Liver (tissue), 10 donors: ENCODE measurements at places on chromosomes 5 and 9. TPM values are rescaled to one million over a fixed set of nuclear protein-coding genes. Genes with fewer than 3 reads are reported as not detected.

DNA sequence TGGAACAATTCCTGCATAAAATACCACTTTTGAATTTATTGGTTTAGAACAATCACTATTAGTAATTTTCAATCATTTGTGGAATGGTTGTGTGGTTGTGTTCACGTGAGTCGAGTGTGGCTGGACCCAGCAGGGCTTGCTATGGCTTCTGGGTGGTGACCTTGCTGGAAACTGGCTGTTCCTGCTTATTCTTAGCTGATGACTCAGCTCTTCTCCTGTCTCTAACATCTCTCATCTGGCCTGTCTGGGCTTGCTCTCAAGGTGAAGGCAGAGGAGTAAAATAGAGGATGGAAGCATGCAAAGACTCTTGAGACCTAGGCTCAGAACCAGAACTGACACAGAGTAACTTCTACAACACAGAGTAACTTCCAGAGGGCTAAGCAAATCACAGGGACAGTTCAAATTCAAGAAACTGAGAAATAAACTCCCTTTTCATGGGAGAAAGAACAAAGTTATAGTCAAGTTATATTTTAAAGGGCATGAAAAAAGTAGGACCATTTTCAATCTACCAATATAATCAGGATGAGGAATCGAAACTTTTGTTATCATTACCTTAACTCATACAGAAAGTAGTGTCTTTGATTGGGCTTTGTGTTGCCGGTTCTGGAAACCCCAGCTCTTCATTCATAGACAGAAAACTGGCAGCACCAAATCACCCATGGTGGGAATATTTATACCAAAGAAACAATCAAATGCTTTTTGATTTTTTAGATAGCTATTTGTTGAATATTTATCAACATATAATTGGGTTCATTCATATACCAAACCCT, 665.1 kb downstream of the CDH18 start:
- DNase-seq, result no peak

Gene FGF18
- total RNA-seq, result not detected

GRCh38 chr5:150847334-150847695, 994 bp downstream of the IRGM start:
- DNase-seq, result no peak

Gene PLPPR1
- total RNA-seq, result 26.3 TPM

GRCh38 chr9:82891321-82891720, 171.6 kb downstream of the RASEF start:
- no peak for DNase-seq

GRCh38 chr5:152329761-152330283, 75.3 kb downstream of the NMUR2 start:
- no peak for DNase-seq

Gene INSYN2B
- total RNA-seq, result 0.33 TPM

DNA sequence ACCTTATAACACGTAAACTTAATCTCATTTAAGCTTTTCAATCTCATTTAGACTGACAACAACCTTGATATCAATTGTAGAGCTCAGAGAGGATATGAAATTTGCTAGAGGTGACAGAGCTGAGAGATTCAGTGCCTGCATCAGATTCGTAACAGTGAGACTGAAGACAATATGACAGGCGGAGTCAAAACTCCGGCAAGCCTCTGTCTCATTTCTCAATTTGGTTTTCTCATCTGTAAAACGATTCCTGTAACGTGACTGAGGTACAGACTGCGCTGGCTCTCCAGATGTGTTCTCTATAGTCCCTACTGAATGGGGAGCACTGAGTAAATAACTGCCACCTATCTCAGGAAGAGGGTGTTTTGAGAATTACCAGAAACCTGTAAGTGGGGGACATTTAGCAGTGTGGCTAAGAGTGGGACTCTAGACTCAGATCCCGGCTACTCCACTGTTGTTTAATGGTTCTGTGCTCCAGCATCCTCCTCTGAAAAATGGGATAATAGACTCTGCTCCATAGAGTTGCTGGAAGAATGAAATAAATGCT, 3.0 kb upstream of the MCIDAS start:
- no peak for DNase-seq

Gene LURAP1L
- 18.6 TPM for total RNA-seq

DNA sequence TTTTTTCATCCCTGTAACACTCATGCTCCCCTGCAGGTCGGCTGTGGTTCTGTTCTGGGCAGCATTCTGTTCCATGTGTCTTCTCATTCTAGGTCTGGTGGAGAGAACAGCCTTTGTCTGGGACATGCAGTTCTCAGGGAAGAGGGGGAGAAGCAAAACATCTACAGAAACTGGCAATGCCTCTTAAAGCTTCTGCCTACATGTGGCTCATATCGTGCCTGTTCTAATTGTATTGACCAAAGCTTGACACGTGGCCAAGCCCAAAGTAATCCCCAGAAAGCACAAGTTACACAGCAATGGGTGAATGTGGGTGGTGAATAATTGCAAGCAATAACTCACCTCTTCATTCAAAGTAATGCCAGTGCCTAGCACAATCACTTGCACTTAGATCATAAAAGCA, 218.2 kb upstream of the IL12B start:
- DNase-seq, result no peak

DNA sequence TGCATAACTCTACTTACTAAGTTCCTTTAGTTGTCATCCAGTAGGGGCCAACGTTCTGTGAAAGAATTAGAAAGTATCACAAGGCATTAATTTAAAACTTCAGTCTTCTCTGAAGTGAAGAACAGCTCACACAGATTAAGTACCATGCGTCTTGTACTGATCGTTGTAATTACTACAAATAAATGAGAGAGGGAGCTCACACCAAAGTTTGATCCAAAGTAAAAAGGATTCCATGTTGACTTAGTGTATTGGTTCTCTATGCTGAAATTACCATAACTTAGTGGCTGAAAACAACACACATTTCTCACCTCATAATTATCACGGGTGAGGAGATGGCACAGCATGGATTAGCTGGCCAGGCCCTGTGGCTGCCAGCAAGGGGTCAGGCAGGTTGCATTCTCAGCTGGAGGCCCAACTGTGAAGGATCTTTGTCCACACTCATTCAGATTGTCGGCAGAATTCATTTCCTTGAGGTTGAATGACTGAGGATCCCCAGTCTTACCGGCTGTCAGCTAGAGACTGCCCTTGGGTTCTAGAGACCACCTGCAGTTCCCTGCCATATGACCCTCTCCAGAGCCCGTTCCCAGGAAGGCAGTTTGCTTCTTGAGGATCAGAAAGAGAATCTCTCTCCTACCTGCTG, 169.1 kb downstream of the YTHDC2 start:
- no peak for DNase-seq

GRCh38 chr9:122402874-122403273, 32.0 kb downstream of the PTGS1 start:
- no peak for DNase-seq

- DNase-seq, result no peak
Measured at GRCh38 chr5:38329132-38329715, 70.9 kb downstream of the EGFLAM start.

Gene DAB2IP
- 13.1 TPM for total RNA-seq

Gene BAAT
- total RNA-seq, result 167 TPM

Gene CDH12
- total RNA-seq, result 0.17 TPM

GRCh38 chr9:14661421-14662059, 31.7 kb downstream of the ZDHHC21 start:
- DNase-seq, result no peak

- no peak for DNase-seq
Measured at GRCh38 chr5:37840053-37841034, 503 bp upstream of the GDNF start.

Gene ASPN
- total RNA-seq, result 6.4 TPM

- no peak for DNase-seq
Measured at GRCh38 chr5:124054564-124054963, 542.6 kb downstream of the CSNK1G3 start.

DNA sequence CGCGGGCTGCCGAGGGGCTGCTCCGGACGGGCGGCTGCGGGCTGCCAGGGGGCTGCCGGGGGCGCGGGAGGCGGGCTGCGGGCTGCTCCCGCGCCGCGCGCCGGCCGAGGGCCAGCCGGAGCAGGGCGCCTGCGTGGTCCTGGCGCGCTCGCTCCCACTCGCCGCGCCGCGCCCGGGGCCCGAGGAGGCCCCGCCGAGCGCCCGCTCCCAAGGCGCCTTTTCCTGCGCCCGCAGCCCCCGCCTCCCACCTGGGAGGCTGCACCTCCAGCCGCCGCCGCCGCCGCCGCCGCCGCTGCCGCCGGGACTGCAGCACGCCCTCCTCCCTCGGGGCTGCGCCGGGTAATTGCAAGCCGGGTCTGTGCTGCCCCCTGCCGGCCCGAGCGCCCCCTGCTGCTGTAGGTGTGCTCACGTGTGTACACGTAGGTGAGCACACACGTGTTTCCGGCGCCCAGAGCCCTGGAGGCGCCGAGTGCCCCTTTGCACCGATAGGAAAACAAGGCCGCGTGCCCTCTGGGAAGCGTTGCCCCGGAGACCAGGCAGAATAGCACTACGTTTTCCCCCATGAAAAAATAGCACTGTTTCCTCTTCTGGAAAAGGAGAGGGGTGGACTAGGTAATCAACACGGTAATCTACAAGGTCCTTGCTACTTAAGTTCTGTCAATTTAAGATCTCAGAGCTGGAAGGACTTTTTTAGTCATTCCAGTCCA, at the start of gene EPB41L4B:
Gene EPB41L4B (minus strand): TSS at position 318 of the 707 bp plus-strand sequence. CDS start 613 bp downstream, outside the sequence.
- peak; percentile 91 for DNase-seq

DNA sequence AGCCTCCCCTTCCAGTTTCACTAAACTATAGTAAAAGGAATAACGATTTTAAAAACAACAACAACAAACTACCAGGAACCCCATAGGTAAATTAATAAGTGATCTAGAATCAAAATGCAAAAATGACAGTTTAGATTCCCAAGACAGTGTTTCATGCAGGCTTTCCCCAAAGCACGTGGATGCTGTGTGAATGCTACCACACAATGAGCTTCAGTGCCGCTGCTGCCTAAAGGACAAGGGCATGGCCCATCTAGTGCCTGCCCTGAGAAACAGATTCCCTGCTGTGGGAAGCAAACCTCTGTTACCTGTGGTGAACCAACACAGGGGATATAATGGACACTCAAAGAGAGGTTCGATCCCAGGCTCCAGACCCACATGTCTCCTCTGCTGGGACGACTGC, 23.7 kb upstream of the CKMT2 start:
- no peak for DNase-seq

- no peak for DNase-seq
Measured at GRCh38 chr5:147417135-147417813, 92.6 kb downstream of the DPYSL3 start.

Gene ASS1
- 396 TPM for total RNA-seq

DNA sequence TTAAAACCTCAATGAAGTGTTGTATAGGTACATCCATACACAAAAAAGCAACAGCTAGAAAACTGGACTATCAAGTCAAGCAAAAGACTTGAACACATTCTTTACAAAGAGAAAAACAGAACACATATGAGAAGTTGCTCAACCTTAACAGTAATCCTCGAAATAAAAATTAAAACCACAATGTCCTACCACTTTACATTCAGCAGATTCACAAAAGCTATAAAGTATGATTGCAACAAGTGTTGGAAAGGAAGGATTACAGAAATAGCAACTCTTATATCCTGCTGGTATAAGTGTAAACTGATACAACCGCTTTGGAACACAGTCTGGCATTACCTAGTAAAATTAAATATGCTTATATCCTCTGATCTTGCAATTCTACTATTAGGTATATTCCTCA, 28.5 kb upstream of the GOLGA1 start:
- no peak for DNase-seq

GRCh38 chr9:132487980-132488535, 78.0 kb downstream of the CFAP77 start:
- no peak for DNase-seq

DNA sequence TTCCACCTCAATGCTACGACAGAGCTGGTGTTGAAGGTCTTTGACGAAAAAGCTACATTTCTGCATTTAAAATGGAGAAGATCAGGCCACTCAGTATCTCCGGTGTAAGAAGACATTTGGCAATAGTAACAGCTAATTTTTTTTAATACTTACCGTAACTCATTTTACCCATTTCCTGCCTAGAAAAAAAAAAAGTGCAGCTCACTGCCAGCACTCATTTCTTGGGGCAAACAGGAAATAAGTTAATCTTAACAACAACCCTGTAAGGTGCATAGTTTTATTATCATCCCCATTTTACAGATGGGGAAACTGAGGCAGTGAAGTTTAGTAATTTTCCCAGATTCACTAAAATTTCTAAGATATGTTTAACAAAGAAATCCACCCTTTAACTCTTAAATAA, 27.4 kb upstream of the KCNMB1 start:
- no peak for DNase-seq

DNA sequence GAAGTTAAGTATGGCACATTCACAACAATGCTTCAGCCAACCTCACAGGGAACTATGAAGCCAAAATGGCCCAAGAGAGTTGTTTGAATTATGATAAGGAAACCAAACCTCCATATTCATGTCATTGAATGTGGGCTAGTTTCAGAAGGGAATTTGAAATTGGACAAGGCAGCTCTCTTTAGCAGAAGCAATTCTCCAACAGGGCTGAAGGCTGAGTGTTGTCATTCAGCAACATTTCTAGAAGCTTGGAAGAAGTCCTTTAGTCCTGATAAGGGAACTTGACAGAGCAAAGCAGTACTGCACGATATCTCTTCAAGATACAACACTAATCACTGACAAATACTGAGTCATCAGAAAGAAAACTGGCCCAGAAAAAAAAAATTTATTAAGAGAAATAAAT, 115.4 kb downstream of the SLC25A46 start:
- DNase-seq, result no peak

- DNase-seq, result no peak
Measured at GRCh38 chr9:2628919-2629318, 7.3 kb downstream of the VLDLR start.

Gene ACTBL2
- not detected for total RNA-seq

Gene ANKRD20A1
- 1.2 TPM for total RNA-seq

Gene PRDM9
- total RNA-seq, result not detected

Gene HSD17B3
- 0.75 TPM for total RNA-seq

Gene TEX48
- total RNA-seq, result not detected

DNA sequence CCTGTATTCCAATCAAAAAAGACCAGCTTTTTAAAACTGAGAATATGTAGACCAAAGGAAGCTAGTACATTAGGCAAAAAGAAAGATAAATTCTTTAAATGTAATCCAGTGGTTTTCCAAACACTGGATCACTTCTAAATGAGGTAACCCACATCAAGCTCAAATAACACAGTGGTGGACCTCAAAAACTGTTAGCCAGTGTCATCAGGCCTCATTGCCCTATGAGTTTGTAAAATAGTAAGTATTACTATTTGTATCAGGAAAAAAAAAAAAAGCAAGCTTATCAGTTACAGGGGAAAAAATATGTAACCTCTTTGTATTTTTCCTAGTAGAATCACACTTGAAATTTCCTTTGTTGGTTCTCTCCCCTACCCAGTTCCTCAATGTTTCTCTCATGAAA, 6.7 kb downstream of the MTX3 start:
- DNase-seq, result no peak

Gene UGCG
- total RNA-seq, result 15.7 TPM

- no peak for DNase-seq
Measured at GRCh38 chr5:54073131-54073530, 237.2 kb downstream of the ARL15 start.

DNA sequence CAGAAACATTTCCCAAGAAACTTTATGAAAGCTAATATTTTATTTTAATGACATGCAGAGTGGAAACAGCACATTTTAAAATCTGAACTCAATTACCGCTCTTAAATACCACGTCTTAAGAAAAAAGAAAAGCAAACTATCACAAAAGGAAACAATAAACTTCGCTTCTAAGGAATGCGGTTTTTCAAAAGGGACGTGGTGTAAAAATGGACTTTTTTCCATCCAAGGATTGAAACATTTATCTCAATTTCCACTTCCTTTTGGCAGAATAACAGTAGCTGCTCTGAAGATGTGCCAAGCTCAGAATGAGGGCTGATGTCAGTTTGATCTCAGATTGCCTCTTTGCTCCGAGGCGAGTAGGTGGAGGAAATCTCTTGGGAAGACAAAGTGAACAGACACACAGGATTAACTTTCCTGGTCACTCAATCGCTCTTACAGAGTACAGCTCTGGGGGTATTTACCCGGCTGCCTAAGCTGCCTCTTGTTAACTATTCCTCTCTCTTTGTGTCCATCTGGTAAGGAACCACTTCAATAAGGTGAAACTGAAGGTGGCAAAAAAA, 158.5 kb downstream of the TRPM6 start:
- no peak for DNase-seq
